ENCODE measurements at places on chromosomes 2 and 18. TPM values are rescaled to one million over a fixed set of nuclear protein-coding genes. Genes with fewer than 3 reads are reported as not detected.

Gene CRACDL
- total RNA-seq: 4.1 TPM

Gene MYO7B
- 0.14 TPM for total RNA-seq

Gene CKAP2L
- total RNA-seq: 21.8 TPM

Gene CD28
- under 0.01 TPM for total RNA-seq

Gene SPDYA
- 2.7 TPM for total RNA-seq

Gene C2orf78
- total RNA-seq: not detected
